ENCODE measurements at places on chromosomes 1 and 21. TPM values are rescaled to one million over a fixed set of nuclear protein-coding genes. Genes with fewer than 3 reads are reported as not detected.

DNA sequence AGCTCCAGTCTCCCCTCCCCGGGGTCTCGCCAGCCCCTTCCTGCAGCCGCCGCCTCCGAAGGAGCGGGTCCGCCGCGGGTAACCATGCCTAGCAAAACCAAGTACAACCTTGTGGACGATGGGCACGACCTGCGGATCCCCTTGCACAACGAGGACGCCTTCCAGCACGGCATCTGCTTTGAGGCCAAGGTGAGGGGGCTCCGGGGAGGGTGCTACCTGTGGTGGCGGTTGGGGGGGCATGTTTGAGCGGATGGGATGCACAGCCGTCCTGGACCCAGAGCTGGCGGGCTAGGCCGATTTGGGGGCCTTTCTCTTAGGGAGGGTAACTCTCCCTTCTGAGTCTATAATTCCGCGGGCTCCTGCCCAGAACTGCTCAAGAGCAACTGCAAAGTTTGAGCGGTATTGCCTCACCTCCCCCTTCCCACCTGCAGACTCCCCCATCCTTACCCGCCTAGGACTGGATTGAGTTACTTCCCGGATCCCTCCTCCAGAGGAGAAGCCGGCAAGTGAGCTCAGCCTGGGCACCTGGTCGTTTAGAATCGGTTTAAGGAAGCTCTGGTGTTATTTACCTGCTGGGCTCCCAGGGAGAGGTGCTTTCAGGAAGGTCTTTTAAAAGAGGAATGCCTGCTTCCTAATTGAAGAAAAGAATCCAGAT lies 730 bp downstream of the NOS1AP start:
- DNase-seq: no peak
- no peak overlapping the region for H3K27ac ChIP-seq
- H3K27me3 ChIP-seq: no peaks in the 10 kb centered on the region
- H3K4me1 ChIP-seq: no peaks in the 10 kb centered on the region

DNA sequence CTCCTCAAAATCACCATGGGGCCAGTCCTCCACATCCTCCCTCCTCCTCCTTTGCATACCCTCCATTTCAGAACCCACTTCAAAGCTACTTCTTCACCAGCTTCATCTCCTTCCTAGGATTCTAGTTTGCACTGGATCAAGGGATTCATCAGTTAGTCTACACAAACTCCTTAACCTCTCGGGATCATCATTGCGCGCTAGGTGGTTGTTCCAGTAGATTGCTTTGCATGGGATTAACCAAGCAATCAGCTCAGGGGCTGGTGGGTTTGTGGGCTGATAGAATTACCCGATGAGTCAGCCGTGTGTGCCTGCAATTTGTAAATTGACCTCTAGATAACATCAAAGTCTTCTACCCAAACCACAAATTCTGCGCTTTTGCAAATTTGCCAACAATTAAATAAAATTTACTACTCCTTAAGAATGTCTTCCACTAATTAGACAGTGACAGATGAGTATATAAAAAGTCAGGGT lies 7.7 kb downstream of the KANK4 start:
- H3K27me3 ChIP-seq: no peaks in the 10 kb centered on the region
- no peak overlapping the region for H3K27ac ChIP-seq
- H3K4me3 ChIP-seq: no peak overlapping the region

- H3K27ac ChIP-seq: no peak overlapping the region
- H3K36me3 ChIP-seq: no peaks in the 10 kb centered on the region
- no peaks in the 10 kb centered on the region for H3K27me3 ChIP-seq
- H3K4me1 ChIP-seq: no peaks in the 10 kb centered on the region
- no peak overlapping the region for H3K4me3 ChIP-seq
These were observed 22.0 kb downstream of the COL6A1 start for GRCh38 chr21:46003575-46004007.

DNA sequence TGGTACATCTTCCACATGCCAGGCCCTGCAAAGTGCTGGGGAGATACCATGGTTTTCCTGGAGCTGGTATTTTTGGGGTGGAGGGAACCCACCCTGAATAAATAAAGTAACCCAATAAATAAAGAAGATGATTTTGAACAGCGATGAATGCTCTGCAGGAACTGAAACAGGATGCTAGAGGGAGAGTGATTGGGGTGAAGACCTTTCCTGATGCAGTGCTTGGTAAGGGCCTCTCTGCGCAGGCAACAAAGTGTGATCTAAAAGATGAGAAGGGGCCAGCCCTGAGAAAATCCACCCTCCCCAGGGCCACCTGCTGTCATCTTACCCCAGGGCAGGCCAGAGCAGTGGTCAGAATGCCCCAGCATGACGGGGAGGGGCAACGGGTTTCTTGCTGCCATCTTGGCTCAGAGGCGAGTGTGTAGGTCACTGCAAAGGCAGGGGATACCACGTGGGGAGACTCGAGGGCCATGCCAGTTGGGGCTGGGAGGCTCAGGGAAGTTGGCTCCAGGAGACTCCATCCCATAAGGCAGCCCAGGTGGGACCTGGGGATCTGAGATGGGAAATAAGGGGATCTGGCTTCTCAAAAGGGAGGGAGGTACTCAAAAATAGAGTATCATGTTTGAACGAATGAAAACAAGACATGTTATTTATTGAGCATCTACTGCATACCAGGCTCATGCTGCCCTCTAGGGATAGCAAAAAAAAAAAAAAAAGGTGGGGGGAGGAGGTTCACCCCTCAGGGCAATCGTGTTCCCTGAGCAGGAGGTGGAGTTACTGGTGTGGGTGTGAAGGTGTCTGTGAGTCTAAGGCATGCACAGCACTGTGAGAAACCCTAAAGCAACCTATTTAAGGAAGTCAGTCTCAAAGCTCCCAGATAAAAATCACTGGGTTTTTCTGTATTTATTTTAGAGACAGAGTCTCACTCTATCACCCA lies 2.8 kb downstream of the SRARP start:
- no peak for DNase-seq
- no peaks in the 10 kb centered on the region for H3K27me3 ChIP-seq
- no peaks in the 10 kb centered on the region for H3K36me3 ChIP-seq
- H3K4me3 ChIP-seq: no peak overlapping the region
- H3K4me1 ChIP-seq: no peaks in the 10 kb centered on the region

DNA sequence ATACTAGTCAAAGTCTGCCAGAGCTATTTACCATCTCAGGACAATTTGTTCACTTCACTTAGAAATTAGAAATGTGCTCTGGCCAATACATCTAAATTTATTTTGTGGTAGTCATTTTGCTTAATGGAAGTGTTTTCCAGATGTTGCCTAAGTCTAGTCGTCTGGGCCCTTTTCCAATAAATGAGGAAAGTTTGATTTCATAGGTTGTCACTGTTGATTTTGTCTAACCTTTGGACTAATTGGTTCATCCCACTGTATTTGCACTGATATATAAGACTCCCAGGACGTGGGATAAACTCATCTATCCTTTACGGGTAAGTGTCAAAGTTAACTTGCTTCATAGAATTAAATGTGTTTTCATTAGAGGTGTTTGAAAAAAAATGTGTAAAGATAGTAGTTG lies 79.1 kb downstream of the TPR start:
- H3K27ac ChIP-seq: no peak within 1 kb of the TSS
- H3K27me3 ChIP-seq: no peaks in the 10 kb centered on the region
- H3K4me1 ChIP-seq: no peaks in the 10 kb centered on the region
- DNase-seq: no peak

- no peak for DNase-seq
- no peak overlapping the region for H3K4me3 ChIP-seq
- H3K27me3 ChIP-seq: no peaks in the 10 kb centered on the region
- no peak overlapping the region for H3K27ac ChIP-seq
- no peaks in the 10 kb centered on the region for H3K36me3 ChIP-seq
These were observed 33.7 kb downstream of the CCDC185 start for GRCh38 chr1:223426936-223427335.

PLEKHN1 gene
- not detected for total RNA-seq

DNA sequence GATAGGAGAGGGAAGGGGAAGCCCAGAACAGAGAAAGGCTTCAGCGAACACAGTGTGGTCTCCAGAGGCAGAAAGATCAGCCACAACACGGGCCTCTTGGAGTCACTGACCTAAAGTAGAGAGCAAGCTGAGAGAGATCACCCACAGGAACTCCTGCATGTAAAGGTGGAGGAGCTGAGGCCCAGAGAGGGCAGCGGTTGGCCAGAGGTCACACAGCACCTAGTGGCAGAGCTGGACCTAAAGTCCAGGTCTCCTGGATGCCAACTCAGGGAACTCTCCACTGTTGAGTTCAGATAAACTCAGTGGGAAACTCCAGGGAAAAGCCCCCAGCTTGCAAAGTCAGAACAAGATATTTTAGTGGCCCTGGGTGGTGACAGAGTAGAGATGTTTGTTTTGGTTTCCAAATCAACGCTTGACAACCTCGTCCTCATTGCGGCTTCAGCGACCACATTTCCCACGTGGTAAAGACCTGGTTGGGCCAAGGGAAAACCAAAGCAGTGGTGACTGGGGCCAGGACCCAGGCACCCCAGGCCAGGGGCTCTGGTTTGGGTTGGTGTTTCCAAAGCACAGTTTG lies 4.6 kb downstream of the IFFO2 start:
- DNase-seq: no peak
- H3K27me3 ChIP-seq: no peaks in the 10 kb centered on the region
- H3K36me3 ChIP-seq: no peaks in the 10 kb centered on the region

DNA sequence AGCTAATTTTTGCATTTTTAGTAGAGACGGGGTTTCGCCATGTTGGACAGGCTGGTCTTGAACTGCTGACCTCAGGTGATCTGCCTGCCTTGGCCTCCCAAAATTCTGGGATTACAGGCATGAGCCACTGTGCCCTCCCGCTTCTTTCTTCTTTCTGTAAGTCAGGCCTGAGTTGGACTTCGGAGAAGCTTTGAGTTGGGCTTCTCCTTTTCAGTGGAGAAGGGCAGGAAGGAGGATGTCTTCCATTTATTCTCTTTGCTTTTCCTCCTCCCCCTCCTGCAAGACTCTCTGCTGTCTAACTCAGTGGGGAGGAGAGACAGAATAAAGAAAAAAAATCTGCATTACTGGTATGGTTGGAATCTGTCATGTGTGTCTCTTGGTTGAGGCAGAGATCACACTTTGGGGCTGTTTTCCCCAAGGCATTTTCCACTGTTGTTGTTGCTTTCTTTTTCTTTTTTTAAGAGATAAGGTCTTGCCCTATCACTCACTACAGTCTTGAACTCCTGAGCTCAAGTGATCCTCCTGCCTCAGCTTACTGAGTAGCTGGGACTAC lies 13.2 kb upstream of the DEGS1 start:
- H3K27me3 ChIP-seq: no peaks in the 10 kb centered on the region
- no peak overlapping the region for H3K27ac ChIP-seq
- no peak for DNase-seq
- H3K4me3 ChIP-seq: no peak overlapping the region
- no peaks in the 10 kb centered on the region for H3K36me3 ChIP-seq

Measured in uterus (tissue), 4 donors.